ENCODE measurements at places on chromosomes 4 and X.

- DNase-seq: no peak
Measured at GRCh38 chr4:8504279-8505007, 63.9 kb downstream of the TRMT44 start.

DNA sequence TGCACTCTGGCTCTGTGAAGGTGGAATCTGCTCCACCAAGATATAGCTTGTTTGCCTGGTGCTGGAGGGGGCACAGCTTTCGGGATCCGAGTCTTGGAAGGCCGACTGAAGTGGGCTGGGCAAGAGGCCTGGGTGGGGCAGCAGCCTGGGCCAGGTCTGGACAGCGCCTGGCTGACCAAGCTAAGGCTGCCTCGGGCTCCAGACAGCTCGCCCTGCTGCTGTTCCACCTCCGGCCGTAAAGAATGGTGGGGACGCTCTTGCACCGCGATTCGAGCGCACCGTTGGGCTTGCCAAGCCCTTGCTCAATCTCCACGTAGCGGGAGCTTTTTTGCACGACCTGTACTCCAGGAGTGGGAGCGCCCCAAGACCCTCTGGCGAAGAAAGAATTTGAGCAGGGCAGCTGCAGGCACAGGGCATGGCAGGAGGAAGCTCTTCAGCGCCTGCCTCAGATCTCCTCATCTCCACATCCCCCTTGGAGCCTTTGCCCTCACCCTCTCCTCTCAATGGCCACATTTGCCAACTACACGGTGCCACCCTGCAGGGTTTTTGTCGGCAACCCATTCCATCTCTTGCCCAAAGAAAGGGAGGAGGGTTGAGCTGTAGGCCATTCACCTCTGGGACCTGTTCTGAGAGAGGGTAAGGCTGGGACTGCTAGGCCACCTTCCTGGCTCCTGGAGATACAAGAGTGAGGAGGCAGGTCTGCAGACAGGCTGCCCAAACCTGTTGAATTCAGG, 18.9 kb downstream of the CNGA2 start:
- DNase-seq: peak; percentile 23

DNA sequence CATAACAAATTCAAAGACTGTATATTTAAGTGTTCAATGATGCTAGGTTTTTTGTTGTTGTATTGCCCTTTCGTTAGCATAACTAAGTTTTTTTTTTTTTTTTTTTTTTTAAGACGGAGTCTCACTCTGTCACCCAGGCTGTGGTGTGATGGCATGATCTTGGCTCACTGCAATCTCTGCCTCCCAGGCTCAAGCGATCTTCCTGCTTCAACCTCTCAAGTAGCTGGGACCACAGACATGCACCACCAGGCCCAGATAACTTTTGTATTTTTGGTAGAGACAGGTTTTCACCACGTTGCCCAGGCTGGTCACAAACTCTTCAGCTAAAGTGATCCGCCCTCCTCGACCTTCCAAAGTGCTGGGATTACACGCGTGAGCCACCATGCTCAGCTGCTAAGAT, 7.0 kb downstream of the SH3BGRL start:
- no peak for DNase-seq

DNA sequence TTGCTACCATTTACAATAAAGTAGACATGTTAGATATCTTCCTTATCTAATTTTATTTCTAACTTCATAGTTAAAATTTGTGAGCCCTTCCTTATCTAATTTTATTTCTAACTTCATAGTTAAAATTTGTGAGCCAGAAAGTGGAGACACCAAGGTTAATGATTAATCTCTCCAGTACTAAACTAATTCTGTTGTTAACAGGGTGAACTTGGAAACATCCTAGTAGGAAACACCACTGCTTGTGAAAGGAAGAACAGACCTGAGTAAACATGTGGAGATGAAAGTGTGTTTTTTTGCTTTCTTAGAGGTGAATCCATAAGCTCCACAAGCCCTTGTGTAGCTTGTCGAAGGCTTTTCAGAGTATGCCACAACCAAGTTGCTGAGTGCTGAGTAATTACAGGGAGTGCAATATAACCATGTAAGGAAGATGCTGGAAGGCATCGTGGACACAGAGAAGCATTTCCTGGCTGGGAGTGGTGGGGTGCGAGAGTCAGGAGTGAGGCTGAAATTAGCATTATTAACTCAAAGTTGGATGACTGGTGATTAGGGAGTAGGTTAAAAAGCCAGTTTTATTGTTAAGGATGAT, 118.6 kb upstream of the NEIL3 start:
- no peak for DNase-seq

DNA sequence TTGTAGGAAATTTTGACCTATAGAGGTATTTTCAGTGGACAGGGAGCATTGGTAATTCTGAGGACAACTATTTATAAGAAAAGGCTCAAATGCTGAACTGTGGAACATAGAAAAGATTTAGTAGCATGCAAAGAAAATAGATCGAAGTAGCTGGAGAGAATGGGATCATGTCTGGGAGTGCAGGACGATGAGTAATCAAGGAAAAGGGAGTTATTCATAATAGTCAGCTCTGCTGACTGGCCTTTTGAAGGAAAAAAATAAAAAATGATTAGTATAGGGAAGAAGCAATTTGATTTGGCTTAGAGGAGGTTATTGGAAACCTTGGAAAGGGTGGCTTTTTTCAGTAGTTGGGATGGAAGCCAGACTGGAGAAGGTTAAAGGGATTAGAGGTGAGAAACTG, 22.9 kb upstream of the ANK2 start:
- DNase-seq: no peak

GRCh38 chr4:141853091-141853764, 216.8 kb downstream of the IL15 start:
- no peak for DNase-seq

GRCh38 chr4:945274-946102, 13.2 kb downstream of the TMEM175 start:
- no peak for DNase-seq
